AG10803 (cell line): ENCODE measurements at places on chromosomes 12 and 14.

DNA sequence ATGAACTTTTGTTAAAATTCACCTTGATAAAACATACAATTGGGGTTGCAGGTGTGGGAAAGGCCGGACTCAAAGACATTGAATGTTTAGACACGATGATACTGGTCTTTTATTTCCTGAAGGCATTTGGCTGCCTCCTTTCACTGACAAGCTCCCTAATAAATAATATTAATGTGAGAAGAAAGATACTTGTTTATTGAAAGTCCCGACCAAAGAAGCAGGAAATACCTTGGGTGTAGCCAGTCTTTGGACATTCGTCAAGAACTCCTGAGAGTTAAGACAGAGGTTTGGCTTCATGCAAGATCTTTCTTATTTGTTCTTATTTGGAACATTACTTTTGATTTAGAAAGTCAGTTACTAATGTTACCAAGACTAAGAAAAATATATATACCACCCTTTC is 1133.8 kb upstream of the SEL1L start:
- no peak for DNase-seq

GRCh38 chr14:74525361-74525851 is 31.8 kb downstream of the ISCA2 start:
- no peak for DNase-seq

DNA sequence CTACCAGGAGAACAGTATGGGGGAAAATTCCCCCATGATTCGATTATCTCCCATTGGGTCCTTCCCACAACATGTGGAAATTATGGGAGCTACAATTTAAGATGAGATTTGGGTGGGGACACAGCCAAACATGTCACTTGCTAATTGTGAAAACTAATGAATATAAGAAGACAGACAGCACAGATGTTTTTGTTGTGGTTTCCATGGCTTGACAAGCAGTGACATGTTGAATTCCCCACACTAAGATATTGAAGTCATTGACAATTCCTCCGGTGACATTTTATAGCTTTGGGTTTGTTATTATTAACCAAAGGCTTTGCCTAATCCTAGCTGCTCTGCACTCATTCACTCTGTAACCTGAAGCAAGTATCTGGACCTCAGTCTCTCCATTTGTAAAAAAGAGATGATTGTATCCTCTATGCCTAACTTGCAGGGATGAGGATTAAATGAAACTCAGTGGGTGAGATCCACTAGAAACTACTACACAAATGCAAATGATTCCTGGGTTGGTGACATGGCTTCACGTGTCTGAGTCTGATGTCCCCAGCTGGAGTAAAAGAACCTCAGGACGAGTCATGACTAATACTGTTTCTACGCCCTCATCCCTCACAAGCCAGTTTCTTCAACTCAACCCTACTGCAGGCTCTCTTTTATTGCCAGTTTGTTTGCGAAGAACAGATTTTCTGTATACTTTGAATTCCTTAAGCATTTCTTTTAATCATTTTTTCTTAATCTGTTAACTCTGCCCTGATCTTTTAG is 71.6 kb downstream of the ASCL1 start:
- DNase-seq: no peak

- no peak for DNase-seq
These were observed 79.4 kb upstream of the HIF1A start for GRCh38 chr14:61615743-61616523.

DNA sequence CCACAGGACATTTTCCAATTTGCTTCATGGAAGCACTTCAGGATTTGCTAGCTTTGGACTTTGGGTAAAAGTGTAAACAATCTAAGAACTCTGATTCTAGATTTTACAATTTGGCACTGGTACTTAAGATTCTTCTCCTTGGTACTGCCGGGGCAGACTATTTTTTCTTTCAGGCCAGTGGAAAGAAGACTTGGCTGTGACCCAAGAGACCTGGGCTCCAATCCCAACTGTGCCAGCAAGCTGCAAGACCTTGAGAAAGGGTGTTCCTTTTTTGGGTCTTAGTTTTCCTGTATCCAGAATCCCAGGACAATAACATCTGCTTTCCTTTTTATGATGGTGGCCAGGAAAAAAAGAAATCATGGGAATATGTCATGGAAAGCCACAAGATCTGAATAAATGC is 148.1 kb upstream of the CRY1 start:
- no peak for DNase-seq

DNA sequence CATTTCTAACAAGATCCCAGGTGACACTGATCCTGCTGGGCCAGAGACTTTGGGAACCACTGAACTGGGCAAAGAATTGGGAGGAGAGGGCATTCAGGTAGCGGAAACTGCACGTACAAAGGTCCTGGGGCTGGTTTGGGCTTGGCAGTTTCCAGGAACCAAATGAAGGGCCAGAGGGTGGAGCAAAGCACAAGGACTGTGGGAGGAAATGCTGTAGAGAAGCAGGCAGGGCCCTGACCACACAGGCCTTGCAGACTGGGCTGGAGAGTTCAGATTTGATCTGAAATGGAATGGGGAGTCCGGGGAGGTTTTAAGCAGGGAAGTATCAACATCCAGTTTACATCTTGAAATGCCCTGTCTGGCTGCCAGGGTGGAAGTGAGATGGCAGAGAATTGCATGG is 195.1 kb downstream of the PHETA1 start:
- no peak for DNase-seq
